ENCODE measurements at places on chromosomes 7 and 10.

GRCh38 chr10:784403-785088, 95.1 kb upstream of the DIP2C start:
- no peak overlapping the region for H3K27ac ChIP-seq
- no peaks in the 10 kb centered on the region for H3K27me3 ChIP-seq
- no peaks in the 10 kb centered on the region for H3K4me1 ChIP-seq
- H3K36me3 ChIP-seq: no peaks in the 10 kb centered on the region
- peak; percentile 43 for DNase-seq

DNA sequence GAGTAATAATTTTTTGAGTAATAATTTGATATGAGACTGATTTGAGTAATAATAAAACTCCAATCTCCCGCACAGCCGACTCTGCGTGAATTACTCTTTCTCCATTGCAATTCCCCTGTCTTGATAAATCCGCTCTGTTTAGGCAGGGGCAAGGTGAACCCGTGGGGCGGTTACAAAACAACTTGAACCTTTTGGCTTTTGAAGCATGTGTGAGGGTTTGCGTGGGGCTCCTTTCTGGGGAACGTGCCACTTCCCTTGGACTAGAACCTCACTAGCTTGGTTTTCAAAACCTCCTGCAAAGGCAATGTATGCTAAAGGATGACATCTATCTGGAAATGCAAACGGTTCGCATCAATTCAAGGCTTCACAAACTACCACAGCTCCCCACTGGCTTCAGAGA, 1.5 kb downstream of the CRPPA start:
- DNase-seq: no peak
- H3K27ac ChIP-seq: no peak overlapping the region
- no peaks in the 10 kb centered on the region for H3K27me3 ChIP-seq

GRCh38 chr7:14322724-14323123, 333.3 kb upstream of the ETV1 start:
- H3K36me3 ChIP-seq: no peaks in the 10 kb centered on the region
- H3K27ac ChIP-seq: no peak overlapping the region
- H3K4me3 ChIP-seq: no peak overlapping the region

GRCh38 chr7:90994121-90994520, 270.1 kb upstream of the FZD1 start:
- no peak for DNase-seq
- H3K27ac ChIP-seq: no peak overlapping the region
- H3K4me1 ChIP-seq: no peaks in the 10 kb centered on the region
- H3K27me3 ChIP-seq: no peaks in the 10 kb centered on the region
- H3K4me3 ChIP-seq: no peak overlapping the region
- no peaks in the 10 kb centered on the region for H3K36me3 ChIP-seq

GRCh38 chr10:97333601-97334369, 744 bp downstream of the FRAT2 start:
- peak overlapping the region; percentile 93 for H3K27ac ChIP-seq
- H3K4me1 ChIP-seq: peaks cover 11% of the 10 kb centered on the region
- no peaks in the 10 kb centered on the region for H3K36me3 ChIP-seq
- peak overlapping the region; percentile 82 for H3K4me3 ChIP-seq
- DNase-seq: no peak

GRCh38 chr7:120553491-120553890, 280.5 kb downstream of the KCND2 start:
- no peaks in the 10 kb centered on the region for H3K36me3 ChIP-seq
- H3K4me1 ChIP-seq: no peaks in the 10 kb centered on the region
- no peak overlapping the region for H3K4me3 ChIP-seq
- no peaks in the 10 kb centered on the region for H3K27me3 ChIP-seq
- DNase-seq: no peak

DNA sequence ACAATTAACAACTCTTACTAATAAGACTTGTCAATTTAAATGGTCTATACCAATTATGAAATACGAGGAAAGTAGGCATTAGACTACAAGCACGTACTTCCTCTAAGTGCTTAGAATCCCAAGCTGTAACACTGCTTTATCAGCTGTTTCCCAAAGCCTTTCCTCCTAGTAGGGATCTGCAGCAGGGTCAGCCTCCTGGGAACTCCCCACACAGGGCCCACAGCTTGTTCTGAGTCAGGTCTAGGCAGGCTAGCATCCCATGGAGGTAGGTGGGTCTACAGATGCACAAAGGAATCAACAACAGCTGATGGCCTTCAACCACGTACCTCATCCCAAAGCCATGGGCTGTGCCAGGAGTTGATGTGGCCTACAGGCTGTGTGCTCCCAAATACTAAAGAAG, 14.7 kb downstream of the MMS19 start:
- H3K27ac ChIP-seq: no peak overlapping the region
- H3K36me3 ChIP-seq: no peaks in the 10 kb centered on the region
- no peaks in the 10 kb centered on the region for H3K4me1 ChIP-seq
- H3K27me3 ChIP-seq: no peaks in the 10 kb centered on the region
- H3K4me3 ChIP-seq: no peak overlapping the region

GRCh38 chr10:126045861-126046260, 149.5 kb downstream of the FANK1 start:
- no peaks in the 10 kb centered on the region for H3K4me1 ChIP-seq
- H3K36me3 ChIP-seq: no peaks in the 10 kb centered on the region
- no peak overlapping the region for H3K27ac ChIP-seq
- no peak for DNase-seq

DNA sequence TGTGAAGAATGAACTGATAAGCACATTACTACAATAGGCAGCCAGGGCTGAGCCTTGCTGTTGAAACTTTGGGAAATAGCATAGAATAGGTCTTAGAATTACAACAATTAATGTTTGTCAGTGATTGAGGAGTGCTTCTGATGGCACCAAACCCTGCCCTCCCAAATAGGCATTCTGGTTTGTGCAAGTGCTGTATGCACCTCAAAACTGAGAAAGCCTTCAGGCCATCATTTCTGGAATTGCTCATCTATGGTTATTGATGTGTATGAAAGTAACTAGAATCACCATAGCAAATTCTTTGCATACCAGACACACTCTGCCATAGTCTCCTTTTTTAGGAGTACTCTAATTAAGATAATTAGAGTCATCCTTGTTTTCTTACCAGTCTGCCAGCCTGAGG, 585.0 kb upstream of the MBL2 start:
- DNase-seq: no peak
- no peaks in the 10 kb centered on the region for H3K27me3 ChIP-seq

- H3K36me3 ChIP-seq: no peaks in the 10 kb centered on the region
- no peaks in the 10 kb centered on the region for H3K27me3 ChIP-seq
- no peaks in the 10 kb centered on the region for H3K4me1 ChIP-seq
- no peak overlapping the region for H3K27ac ChIP-seq
- no peak for DNase-seq
These were observed 77.9 kb downstream of the ARHGAP22 start for GRCh38 chr10:48526846-48527505.

GRCh38 chr10:28722065-28722803, 44.9 kb downstream of the BAMBI start:
- no peak overlapping the region for H3K27ac ChIP-seq
- no peaks in the 10 kb centered on the region for H3K36me3 ChIP-seq
- H3K4me1 ChIP-seq: no peaks in the 10 kb centered on the region
- H3K27me3 ChIP-seq: no peaks in the 10 kb centered on the region
- H3K4me3 ChIP-seq: peak overlapping the region; percentile 12
